NCI-H345 (cell line): ENCODE measurements at places on chromosomes 4 and X.

DNA sequence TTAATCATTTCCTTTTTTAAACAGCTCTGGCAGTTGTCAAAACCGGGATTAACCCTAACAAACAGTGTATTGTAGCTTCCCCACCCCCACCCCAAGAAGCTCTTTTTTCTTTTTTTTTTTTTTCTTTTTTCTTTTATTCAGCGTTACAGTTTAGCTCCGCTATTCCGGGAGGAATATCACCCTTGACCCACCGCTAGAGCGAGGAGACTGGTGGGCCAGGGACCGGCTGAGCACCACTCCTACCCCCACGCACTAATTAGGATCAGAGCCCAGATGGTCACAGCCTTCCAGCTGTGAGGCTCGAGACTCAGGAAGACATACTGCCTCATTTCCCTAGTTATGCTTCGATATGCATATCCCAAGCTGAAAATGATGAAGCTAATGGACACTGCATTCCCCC is 2.0 kb downstream of the PARM1 start:
- no peak for DNase-seq

DNA sequence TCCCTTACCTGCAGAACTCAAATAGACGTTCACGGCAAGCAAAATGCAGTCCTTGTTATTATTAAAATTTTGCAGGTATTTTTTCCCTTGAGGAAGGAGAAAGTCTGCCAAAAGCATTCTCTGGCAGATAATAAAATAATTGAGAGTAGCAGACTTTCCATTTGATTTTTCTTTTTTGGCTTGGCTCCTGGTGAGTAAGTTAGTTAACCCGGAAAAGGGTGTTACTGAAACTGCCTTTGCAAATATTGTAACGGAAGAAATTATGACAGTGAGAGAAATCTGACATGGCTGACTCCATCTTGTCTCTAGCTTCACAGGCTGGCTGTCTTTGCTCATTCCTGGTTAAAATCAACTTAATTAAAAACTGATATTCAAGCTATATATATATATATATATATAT is 100.5 kb downstream of the GPR143 start:
- DNase-seq = no peak

- DNase-seq = no peak
Measured at GRCh38 chr4:39326468-39326977, 39.6 kb downstream of the RFC1 start.

GRCh38 chr4:187283201-187283955 is 559.7 kb upstream of the FAT1 start:
- DNase-seq = peak; percentile 1

DNA sequence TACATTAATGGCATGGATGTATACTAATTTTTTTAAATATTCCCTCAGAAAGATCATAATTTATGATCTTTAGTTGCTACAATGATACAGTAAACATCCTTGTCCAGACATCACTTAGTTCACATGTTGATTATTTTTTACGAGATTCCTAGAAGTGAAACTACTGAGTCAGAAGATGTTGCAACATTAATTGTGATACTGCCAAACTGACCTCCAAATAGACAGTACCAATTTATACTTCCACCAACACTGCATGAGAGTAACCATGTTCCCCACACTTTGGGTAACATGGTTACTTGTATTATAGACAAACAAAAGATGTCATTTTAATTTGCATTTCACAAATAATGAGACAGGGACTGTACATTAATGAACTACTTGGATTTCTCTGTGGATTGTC is 19.6 kb downstream of the RCHY1 start:
- no peak for DNase-seq

DNA sequence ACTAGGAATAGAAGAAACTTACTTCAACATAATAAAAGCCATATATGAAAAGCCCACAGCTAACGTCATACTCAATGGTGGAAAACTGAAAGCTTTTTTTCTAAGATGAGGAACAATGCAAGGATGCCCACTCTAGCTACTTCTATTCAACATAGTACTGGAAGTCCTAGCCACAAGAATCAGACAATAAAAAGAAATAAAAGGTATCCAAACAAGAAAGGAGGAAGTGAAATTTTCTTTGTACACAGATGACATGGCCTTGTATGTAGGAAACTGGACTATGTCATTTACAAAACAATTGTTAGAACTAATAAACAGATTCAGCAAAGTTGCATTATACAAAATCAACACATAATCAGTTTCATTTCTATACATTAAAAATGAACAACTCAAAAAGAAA is 25.5 kb upstream of the NXT2 start:
- no peak for DNase-seq

DNA sequence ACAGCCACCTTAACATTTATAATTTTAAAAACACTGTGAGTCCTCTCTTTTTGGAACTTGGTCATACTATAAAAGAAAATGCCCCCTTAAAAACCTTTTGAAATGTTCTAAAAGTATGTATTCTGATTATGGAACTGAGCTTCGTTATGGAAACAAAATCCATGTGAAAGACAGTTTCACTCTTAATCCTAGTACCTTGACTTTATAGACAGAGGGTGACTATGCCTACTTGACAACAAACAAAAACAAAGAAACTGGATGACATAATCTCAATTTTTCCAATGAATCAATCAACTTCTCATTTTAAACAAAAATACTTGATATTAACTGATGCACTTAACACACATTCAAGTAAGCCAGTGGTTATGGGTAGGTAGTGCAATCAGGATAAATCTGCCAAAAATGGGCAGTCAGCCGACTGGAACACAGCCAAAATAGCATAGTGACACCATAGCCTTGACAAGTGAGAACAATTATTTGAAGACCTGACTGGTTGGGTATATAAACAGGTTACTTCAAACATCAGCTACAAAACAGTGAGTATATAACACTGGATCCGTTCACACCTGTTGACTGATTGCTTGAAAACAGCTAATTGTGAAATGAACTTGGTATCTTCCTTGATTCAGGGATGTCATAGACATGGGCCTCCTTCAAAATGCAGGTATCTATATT is 265.5 kb downstream of the PPP3CA start:
- no peak for DNase-seq

- no peak for DNase-seq
Measured at GRCh38 chrX:114390251-114390796, 193.6 kb upstream of the HTR2C start.

GRCh38 chr4:169059306-169060211 is 49.5 kb upstream of the CBR4 start:
- no peak for DNase-seq

GRCh38 chr4:137934911-137935310 is 307.2 kb downstream of the SLC7A11 start:
- no peak for DNase-seq

DNA sequence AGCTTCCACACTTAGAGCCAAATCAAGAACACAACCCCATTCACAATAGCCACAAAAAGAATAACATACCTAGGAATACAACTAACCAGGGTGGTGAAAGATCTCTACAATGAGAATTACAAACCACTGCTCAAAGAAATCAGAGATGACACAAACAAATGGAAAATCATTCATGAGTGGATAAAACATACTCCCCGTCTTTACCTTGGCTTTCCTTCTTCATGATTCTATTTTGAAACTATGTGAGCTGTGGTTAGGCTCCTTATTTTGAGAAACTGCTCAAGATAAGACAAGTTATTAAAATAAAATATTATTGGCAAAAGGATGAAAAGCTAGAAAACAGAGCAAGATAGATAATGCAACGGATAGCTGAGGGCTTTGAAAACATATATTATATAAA is 598.1 kb upstream of the FAT1 start:
- no peak for DNase-seq

DNA sequence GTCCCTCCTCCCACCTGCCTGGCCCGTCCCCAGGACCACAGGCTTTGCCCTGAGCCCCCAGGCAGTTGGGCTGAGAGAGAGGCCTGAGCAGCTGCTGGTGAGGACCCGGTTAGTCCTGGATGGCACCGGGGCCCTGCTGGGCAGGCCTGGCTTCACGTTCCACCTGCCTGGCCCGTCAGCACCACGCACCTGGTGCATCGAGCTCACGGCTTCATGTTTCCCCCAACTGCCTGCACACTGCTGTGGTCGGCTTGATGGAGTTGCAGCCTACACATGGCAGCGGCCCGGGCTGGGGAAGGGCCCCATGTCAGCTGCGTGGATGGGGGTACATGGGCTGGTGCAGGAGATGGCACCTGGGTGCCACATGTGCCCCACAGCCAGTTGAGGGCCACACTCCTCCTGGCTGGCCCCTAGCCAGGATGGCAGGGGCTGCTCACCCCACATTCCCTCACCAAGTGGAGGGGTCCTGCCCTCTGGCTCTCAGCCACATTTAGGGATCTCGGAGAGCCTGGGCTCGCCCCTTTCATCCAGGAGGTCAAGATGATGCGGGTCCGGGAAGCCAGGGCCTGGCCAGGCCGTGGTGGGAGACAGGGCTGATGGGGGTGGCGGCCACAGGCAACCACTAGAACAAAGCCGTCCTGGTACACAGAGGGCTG is 28.5 kb downstream of the NKX1-1 start:
- no peak for DNase-seq

DNA sequence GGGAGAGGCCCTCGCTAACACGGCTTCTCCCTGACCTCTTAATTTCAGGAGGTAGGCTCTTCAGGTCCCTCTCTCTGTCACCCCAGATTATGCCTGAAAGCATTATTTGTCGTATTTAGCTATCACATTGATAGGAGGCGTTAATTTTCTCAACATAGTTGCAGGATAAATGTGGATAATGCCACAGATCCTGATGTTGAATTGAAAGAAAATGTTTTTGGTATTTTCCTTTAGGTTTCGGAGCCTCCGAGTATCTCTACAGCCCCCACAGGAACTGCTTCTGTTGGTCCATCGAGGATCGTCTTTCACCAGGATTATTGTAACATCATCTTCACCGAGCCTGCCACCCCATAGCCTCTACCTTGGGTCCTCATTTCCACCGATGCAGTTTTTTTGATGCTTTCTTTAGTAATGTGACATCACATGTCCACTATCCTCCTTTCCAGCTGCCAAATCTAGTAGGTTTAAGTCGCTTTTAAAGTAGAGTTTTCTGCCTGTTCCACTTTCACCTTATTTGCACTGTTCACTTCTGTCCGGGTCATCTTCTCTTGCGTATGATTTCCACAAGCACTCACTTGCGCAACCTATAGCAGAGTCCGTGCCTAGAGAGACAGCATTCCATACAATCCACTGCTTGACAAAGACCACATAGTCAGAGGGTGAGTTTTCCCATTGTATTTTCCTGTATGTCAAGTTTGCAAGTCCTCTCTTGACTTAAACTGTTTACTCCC is 665 bp downstream of the TIGD2 start:
- no peak for DNase-seq

DNA sequence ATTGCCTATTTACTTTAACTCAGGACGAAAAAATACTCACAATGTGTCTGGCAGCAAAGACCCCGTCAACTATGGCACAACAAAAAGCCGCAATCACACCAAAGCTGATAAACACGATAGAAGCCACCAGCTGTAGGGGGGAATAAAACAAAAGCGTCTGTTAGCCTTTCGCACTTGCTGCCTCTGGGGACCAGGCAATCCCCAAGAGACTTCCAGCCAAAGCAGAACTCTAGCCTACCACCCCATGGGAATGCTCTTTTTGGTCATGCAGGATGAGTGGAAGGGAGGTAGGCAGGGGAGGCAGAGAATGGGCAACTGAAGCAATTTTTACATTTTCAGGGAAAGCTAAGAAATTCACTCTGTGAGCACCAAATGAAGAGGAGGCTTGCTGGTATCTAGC is 20.1 kb downstream of the TMEM255A start:
- DNase-seq = no peak

- no peak for DNase-seq
Measured at GRCh38 chrX:12825801-12826200, 34.6 kb downstream of the PRPS2 start.

DNA sequence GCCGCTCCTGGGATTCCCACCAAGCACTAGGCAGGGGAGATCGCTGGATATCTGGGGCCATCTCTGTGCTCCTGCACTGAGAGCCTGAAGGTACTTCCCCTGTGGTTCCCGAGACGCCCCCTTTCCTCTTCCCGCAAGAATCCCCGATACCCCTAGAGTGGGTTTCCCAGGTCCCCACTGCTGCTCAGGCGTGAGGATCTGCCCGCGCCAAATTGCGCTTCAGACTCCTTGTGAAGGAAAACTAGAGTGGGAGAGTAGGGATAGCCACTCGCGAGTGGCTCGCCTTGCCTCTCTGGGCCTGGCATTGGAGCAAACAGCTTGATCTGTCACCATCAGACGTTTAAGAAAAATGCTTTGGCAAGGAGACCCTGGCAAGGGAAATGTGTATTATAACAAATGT is 1.5 kb downstream of the IL1RAPL2 start:
- DNase-seq = no peak

GRCh38 chr4:140236654-140237169 is 82.7 kb upstream of the MAML3 start:
- DNase-seq = no peak

GRCh38 chrX:115913575-115913974 is 257.0 kb upstream of the AGTR2 start:
- DNase-seq = no peak

- no peak for DNase-seq
Measured at GRCh38 chrX:118198577-118198976, 82.0 kb upstream of the KLHL13 start.

DNA sequence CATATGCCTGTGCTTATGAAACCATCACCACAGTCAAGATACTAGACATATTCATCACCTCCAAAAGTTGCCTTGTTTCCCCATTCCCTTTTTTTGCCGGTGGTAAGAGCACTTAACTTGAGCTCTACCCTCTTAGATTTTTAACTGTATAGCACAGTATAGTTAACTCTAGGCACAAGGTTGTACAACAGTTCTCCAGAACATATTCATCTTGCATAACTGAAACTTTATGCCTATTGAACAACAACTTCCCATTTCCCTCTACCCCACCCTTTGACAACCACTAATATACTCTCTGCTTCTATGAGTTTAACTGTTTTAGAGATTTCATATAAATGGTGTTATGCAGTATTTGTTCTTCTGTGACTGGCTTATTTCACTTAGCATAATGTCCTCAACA is 119.3 kb downstream of the ASB9 start:
- no peak for DNase-seq

DNA sequence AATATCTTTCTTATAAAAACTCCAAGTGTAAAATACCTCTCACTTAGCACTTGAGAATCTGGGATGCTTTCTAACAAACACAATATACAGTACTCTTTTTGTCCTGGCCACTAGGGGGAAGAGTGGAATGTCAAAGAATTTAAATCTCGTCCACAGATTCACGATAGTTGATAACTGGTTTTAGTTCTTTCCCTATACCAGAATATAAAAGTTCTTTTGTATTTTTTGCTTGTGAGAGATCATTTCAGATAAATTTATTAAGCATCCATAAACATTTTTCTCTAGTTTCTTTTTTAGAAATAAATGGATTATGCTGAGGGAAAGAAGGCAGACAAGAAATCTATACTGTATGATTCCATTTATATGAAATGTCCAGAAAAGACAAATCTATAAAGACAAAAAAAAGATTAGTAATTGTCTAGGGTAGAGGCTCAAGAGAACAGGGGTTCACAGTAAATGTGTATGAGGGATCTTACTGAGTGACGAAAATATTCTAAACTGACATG is 50.4 kb downstream of the MGARP start:
- DNase-seq = peak; percentile 33

DNA sequence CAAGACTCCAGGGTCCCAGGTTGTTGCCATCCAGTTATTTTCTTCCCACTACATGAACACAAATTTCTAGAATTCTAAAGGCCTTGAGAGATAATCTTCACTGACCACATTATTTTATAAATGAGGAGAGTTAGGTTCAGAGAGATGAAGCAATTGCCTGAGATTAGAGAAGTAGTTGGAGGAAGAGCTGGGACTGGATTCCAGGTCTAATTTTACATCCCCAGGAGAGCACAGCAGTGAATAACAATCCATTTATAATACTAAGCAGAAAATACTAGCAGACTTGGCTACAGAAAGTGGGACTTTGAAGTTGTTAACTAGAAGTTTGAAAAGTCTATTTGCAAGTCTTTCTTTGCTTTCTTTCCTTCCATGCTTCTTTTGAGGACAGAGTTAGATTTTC is 231.3 kb upstream of the S100G start:
- DNase-seq = no peak
